T-helper 1 cell treated with Interleukin-12 subunit alpha and Interleukin-12 subunit beta and Interleukin-4 antibody, amounts not matched to agents 30 ng/mL and 1 ng/mL, for 36 hours (primary cell): ENCODE measurements at places on chromosomes 2 and 18. TPM values are rescaled to one million over a fixed set of nuclear protein-coding genes. Genes with fewer than 3 reads are reported as not detected.

AMER3 gene
- not detected in 2 replicates for total RNA-seq

OTX1 gene
- total RNA-seq = not detected in 2 replicates

LIMS2 gene
- total RNA-seq = 12.4 and 13.9 TPM in 2 replicates

FAM237A gene
- total RNA-seq = not detected in 2 replicates

AQP4 gene
- not detected in 2 replicates for total RNA-seq

ST3GAL5 gene
- total RNA-seq = 54.7 and 56.7 TPM in 2 replicates

HES6 gene
- total RNA-seq = 1.8 and 2.1 TPM in 2 replicates

CFAP65 gene
- not detected in 2 replicates for total RNA-seq

SSB gene
- total RNA-seq = 82.4 and 86.4 TPM in 2 replicates

BBS5 gene
- 2.2 and 2.3 TPM in 2 replicates for total RNA-seq

PPP1CB gene
- 189 and 196 TPM in 2 replicates for total RNA-seq

PROM2 gene
- total RNA-seq = 0.78 and 1.4 TPM in 2 replicates

ALKAL2 gene
- total RNA-seq = 0.68 and 1.1 TPM in 2 replicates

SERPINB13 gene
- not detected in 2 replicates for total RNA-seq

ARHGAP15 gene
- total RNA-seq = 178 and 182 TPM in 2 replicates

SPC25 gene
- 21.4 and 25.6 TPM in 2 replicates for total RNA-seq

NT5C1B gene
- not detected in 2 replicates for total RNA-seq

IWS1 gene
- 42.9 and 47.6 TPM in 2 replicates for total RNA-seq
